ENCODE measurements at places on chromosomes 5 and 9.

DNA sequence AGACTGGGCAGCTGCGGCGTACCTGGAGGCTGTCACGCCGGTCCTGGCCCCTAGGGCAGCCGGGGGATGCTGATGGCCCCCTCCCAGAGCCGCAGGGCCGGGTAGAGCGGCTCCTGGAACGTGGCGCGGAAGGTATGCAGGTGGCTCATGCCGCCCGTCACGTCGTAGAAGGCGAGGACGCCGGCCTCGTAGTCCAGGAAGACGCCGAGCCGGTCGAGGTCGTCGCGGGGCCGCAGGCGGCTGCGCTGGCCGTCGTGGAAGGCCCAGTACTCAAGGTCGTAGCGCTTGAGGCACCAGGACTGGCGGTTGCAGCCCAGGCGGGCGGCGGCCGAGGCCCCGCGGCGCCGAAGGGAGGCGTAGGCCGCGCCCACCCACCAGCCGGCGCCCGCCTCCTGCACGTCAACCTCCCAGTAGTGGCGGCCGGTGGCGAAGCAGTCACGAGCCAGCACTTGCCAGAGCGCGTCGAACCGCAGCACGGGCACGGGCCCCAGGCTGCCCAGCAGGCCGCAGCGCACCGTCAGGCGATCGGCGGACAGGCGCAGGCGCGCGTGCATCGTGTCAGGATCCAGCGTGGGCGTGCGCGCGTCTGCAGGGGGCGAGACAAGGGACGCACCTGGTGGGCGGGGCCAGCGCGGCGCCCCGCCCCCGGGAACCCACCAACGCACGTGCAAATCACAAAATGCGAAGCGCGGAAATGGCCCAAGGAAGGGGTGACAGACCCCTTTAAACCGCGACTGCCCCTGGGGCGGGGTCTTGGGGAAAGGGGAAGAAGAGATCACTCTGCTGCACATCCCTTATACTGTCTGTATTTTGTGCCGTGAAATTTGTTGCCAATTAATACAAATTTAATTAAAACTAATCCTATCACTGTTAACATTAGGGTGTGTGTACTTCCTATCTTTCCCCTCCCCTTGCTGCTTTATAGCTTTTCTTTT is 31.2 kb downstream of the NANS start:
- peak; percentile 76 for DNase-seq

DNA sequence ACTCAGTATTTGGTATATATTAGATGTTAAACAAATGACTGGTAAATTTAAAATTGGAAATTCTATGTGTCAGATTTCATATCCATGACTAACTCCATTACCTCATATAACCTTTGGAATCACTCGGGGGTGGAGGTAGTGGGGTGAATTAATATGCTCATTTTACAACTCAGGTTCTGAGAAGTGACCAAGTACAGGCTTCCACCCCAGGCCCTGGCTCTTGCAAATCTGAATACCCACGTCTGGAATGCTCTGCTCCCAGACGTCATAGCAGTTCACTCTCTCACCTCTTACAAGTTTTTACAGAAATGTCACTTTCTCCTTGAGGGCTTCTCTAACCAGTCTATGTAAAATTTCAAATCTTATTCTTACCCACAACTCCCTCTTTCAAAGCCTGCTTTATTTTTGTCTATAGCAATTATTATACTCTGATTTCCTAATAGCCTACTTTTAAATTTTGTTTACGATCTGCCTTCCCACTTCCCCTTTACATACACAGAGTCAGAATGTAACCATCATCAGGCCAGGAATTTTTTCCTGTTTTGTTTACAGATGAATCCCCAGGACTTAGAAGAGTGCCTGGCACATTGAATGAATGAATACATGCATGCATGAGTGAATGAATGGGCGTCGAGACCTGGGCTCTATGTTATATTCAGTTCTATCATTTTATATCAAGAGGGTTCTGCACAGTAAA is 134.1 kb upstream of the IFNE start:
- no peak for DNase-seq

- DNase-seq = no peak
Measured at GRCh38 chr9:137575716-137576411, 2.9 kb downstream of the DPH7 start.

- DNase-seq = peak; percentile 63
Measured at GRCh38 chr5:55231029-55231918, 2.1 kb downstream of the CCNO start.

DNA sequence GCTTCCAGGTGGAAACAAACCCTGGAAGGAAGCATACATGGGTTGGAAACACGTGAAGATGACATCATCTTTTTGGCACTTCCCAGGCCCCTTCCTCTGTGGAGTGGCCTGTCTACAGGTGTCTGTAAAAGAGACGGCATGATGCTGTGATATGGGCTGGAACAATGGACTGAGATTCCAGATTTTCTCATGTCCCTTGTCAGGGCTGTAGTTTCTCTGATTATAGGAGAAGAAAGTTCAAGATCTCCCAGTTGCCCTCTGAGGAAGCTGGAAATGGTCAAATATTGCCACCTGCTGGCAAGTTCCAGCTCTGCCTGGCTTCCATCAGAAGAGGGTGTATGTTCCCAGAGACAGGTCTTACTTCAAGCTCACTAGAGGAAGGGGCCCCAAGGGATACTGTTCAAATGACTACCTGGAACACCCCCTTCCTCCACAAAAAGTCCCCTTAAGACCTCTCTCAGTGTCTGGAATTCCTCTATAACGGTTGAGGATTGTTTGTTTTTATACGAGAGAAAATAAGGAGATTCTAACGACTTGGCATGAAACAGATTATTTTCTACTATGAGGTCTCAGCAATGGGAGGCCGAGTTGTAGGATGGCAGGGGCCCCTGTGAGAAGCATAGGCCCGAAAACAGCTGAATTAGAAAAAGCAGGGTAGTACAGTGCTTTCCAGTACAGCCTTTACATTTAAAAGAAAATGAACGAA is 7.3 kb upstream of the ANXA6 start:
- DNase-seq = peak; percentile 77

- DNase-seq = peak; percentile 82
Measured at GRCh38 chr5:63959177-63959982, 2.9 kb downstream of the HTR1A start.

- no peak for DNase-seq
Measured at GRCh38 chr9:107584186-107584585, 94.6 kb upstream of the KLF4 start.

- no peak for DNase-seq
Measured at GRCh38 chr9:1173211-1173610, 123.1 kb downstream of the DMRT2 start.

- no peak for DNase-seq
Measured at GRCh38 chr9:135359764-135360163, 119.8 kb upstream of the PPP1R26 start.

Measured in H7 (cell line).